ENCODE measurements at places on chromosomes 5 and 9.

DNA sequence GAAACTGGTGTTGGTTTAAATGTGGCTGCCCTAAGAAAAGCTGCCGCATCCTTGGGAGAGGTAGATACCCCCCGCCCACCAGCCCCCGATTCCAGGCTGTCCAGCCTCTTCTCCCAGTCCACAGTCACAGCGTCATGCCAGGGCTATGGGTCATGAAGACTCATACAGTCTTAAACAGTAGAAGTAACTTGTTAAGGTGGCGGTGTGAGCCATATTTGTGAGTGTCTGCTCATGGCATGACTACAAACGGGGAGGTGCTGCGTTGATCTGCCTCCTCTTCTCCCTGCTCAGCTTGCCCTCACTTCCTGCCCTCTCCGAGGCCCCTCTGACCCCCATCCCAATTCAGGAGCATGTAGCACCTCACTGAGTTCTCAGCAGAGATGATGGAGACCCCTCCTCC, 20.8 kb downstream of the FGD3 start:
- DNase-seq = no peak

DNA sequence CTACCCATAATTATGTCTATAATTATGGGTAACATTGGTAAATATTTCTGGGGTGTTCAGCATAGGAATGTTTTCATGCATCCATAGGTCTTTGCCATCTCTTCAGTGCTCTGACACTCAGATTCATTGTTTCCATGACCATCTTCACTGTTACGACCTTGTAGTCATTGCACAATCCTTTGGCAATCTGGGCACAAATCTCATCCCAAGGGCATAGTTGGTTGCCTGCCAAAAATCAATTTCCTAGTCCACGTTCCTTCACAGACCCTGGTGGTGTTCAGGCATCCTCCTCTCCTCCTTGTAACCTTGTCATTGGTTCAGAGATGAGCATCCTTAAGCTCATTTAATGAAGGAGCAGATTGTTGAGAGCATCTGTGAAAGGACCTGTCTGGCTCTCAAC, 1400.7 kb downstream of the CDH12 start:
- DNase-seq = no peak

DNA sequence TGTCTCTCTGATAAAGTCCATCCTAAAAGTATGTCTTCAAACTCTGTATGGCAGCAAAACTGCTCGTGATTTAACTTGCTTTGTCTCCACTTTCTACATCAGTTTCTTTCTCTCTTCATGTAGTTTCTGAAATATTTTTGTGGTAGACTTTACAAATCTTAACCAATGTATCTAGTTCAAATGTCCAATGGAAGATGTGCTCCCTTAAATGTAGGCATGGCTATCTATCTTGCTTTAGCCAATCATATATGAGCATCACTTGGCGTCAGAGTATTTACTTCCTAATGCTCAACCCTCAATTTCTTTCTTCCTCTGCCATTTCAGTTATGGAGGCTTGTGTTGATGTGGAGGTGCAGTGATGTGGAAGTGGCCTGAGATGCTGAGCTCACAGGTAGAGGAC, 206.1 kb upstream of the ZNF608 start:
- no peak for DNase-seq

DNA sequence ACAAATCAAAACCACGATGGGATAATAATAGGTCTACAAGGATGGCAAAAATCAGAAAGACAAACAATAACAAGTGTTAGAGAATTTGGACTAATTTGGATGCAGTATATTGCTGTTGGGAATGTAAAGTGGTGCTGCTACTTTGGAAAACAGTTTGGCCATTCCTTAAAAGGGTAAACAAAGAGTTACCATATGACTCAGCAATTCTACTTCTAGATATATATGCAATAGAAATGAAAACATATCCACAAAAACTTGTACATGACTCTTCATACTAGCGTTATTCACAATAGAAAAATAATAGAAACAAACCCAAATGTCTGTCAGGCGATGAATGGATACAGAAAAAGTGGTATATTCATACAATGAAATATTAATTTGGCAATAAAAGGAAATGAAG, 58.3 kb downstream of the JAK2 start:
- no peak for DNase-seq

DNA sequence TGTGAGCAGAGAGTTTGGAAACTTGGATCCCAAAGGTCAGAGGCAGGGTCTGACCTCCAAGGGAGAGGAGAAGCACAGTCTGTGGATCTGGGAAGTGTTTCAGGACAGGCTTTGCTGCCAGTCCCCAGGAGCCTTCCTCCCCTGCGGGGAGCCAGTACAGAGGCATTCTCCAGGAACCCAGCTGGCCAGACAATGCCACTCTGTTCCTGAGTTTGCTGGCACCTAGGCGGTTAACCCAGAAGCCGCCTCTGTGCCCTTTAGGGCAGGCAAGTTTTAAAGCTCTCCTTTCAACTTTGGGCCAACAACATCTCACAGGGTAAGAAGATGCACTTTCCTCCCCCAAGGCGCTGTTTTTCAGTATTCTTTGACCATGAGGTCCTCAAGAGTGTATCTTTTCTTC, 37.0 kb upstream of the FGF1 start:
- DNase-seq = no peak

- DNase-seq = no peak
These were observed 222.5 kb downstream of the GRIA1 start for GRCh38 chr5:153712946-153713345.

DNA sequence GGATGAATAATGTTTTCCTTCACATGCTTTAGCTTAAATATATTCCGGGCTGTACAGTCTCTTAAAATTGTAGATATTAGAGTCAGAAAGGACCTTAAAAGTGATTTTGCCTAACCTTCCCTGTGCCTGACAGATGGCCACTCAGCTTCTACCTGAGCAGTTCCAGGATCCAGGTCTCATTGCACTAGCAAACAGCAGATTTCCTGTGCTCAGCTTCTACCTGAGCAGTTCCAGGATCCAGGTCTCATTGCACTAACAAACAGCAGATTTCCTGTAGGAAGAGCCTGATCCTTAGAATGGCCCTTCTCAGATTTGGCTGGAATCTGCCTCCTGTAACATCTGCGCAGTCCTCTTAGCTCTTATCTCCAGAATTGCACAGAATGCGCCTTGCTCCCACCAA, 219.8 kb downstream of the AOPEP start:
- DNase-seq = no peak

DNA sequence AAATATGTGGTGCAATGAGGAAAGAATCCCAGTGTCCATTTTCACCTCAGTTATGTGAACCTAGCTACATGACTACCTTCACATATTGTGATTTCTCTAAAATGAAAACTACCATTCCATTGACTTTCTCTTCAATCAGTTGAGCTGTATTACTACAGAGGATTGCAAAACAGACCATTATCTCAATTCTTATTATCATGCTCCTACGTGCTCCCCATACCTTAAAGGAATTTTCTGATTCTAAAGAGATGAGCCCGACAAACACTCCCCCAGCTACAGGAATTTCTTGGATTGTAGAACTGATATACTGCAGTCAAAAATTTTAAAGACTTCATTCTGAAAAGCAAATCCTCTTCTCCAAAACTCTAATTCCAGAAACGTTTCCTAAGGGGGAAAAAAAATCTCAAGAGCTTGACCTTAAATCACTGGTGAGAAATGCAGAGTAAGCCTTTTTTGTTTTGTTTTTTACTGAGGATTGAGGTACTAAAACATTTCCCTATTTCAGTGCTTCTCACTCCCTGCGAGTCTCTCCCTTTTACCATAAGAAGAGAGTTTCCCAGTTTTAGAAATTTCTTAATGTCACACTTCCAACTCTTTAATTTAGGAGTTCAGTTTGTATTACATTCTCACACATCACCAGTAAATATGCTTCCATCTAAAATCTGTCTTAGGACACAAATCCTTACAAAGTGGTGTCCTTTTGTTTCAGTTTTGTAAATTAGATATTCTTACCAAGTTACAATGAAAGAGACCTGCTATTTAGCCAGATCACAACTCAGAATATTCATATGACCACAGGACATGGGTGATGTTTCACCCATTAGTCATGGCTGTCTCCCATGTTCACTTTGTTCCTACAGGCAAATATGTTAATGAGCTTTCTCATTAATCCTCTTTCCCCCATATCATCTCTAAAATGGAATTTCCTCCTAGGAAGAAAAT, 203.8 kb downstream of the TSSK1B start:
- no peak for DNase-seq

GRCh38 chr9:103530934-103531333, 535.8 kb downstream of the CYLC2 start:
- DNase-seq = no peak
